ENCODE measurements at places on chromosomes 13 and 19. TPM values are rescaled to one million over a fixed set of nuclear protein-coding genes. Genes with fewer than 3 reads are reported as not detected.

MISP3 gene
- 0.39 TPM for polyA plus RNA-seq

JUNB gene
- polyA plus RNA-seq, result 49.4 TPM

DNA sequence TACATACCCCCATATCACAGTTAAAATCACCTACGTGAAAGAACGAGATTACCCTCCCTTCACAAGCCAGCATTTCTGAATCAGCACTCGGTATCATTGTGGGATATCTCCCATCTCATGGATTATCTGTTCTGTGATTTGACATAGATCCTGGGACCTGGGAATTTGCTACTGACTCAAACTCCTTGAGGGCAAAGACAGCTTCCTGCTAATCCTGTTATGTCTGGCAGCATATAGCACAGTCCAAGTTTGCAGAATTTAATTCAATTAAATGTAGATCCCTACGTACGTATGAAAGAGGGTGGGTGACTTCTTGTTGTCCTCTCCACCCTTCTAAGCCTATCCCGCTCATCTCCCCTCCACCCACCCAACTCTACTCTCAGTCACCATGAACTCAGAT is 476.5 kb downstream of the KLF5 start:
- no peak for DNase-seq

GRCh38 chr13:113968463-113969310 is 5.2 kb downstream of the C13orf46 start:
- no peak for DNase-seq

GRCh38 chr13:20366056-20366455 is 133.9 kb upstream of the GJB6 start:
- DNase-seq, result no peak

Measured in BJ (cell line).